ENCODE measurements at places on chromosomes 1 and 21.

DNA sequence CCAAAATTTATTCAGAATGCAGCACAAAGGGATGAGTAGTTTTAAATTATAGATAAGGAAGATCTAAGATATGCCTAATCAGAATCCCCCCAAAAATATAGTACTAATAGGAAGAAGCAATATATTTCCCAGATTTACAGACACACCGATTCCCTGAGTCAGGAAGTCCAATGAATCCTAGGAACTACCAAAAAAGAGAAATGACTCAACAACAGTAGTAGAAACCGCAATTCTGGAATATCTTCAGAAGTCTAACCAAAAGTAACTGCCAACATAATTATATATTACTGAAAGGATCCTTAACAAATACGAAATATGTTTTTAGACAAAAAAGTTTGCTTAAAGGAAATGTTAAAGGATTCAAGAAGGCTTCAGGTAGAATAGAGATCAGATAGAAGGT is 10.3 kb downstream of the AHCTF1 start:
- no peak for DNase-seq

- DNase-seq, result no peak
These were observed 23.2 kb upstream of the C1orf146 start for GRCh38 chr1:92194511-92194910.

DNA sequence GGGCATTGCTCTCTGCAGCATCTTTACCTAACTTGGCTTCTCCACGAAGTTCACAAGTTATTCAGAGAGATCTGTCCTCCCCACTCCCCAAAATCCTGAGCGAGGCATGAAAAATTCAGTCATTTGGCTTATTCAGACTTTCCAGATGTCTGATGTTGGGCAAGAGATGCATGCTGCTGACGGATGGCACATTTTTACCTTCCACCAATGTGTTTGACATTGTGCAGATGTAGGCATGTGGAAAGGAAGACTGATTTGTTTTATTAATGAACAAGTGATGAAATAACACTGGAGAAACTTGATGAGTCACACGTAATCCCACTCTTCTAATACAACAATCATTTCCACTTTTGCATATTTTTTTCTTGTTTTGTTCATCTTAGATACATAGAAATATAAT is 86.7 kb downstream of the C1orf94 start:
- DNase-seq, result no peak

GRCh38 chr1:228851193-228851592 is 115.9 kb downstream of the RHOU start:
- no peak for DNase-seq

DNA sequence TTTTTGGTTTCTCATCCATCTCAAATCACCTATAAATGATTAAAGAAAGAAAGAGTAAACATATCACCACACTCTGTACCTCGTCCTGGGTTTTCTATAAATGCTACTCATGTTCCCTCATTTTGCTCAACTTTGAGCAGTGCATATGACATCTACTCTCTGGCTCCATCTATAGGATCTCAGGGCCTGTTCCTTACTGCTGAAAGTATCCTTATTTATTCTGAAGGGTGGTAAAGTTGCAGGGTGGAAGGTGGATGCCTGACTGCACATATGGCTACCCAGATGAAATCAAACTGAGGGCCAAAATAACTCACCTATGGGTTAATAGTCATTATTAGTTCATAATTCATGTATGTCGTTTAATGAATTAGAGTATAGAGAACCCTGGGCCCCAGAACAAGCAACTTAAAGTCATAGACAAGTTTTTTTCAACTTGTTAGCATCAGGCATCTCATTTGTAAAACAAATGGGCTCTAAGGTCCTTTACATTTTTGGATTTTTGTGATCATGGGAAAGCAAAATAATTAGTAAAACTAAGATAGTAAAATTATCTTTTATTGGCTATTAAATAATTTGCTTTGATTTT is 46.5 kb downstream of the NCF2 start:
- DNase-seq, result no peak

All from activated naive CD4-positive, alpha-beta T cell treated with anti-CD3 and anti-CD28 coated beads, Interleukin-2, amount 50 U/mL, for 72 hours (primary cell).